Activated CD4-positive, CD25-positive, alpha-beta regulatory T cell treated with anti-CD3 and anti-CD28 coated beads, Interleukin-2, amount 50 U/mL, for 72 hours (primary cell): ENCODE measurements at places on chromosomes 7 and 10.

DNA sequence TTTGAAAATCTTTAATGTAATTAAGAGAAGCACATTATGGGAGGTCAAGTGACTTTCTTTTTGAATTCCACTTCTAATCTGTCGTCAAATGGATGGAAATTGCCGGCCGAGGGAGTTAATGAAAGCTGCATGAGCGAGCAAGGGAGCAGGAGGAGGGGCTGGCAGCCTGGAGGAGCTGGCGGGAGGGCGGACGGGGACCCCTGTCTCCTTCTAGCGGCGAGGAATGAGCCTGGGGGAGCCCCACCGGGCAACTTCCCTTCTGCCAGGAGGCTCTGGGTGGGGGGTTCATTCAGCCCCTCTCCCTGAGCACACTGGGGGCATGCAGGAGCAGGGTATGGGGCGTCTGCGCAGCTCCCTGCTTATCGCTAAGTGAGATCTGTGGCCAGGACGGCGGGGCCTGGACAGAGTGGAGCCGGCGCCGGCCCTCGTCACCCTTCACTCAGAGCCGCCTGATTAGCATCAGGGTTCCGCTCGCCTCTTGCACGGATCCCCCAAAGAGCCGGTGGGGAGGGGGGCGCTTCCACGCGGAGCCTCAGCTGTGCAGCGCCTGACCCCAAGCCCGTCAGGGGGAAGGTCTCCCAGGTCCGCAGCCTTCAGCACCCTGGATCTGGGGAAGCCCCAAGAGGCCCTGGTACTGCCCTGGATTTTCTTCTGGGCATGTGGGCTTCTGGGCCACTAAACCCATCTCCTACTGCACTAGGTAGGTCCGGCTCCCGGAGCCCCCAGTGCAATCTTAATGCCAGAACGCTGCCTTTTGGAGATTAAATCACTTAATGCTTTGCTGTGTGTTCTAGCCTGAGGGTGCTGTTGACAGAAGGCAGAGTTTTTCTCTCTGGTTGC, 680.8 kb downstream of the LRMDA start:
- no peak for DNase-seq

DNA sequence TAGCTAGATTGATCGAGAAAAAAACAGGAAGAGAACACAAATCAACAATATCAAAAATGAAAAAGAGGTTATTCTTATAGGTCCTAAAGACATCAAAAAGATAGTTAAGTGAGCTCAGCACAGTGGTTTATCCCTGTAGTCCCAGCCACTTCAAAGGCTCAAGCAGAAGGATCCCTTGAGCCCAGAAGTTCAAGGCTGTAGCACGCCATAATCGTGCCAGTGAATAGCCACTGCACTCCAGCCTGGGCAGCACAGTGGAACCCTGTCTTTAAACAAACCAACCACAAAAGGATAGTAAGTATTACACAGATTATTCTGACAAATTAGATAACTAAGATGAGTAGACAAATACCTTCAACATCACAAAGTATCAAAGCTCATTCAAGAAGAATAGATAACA, 83.2 kb downstream of the HBP1 start:
- no peak for DNase-seq

- no peak for DNase-seq
Observed at GRCh38 chr7:93817004-93817403, 73.5 kb downstream of the TFPI2 start.

DNA sequence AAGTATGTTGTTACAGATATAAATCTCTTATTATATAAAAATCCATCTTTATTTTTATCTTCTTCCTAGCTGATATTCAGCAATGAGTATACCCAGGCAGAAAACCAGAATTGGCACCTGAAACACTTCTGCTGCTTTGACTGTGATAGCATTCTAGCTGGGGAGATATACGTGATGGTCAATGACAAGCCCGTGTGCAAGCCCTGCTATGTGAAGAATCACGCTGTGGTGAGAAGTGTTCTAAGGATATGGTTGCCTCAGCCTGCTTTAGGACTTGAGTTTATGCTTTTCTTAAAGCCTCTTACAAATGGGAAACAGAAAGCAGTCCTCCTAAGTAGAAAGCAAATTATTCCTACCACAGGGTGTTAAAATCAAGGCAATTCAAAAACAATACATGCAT, 41.9 kb downstream of the TES start:
- no peak for DNase-seq

- no peak for DNase-seq
Observed at GRCh38 chr10:30000802-30001571, 58.4 kb downstream of the JCAD start.

DNA sequence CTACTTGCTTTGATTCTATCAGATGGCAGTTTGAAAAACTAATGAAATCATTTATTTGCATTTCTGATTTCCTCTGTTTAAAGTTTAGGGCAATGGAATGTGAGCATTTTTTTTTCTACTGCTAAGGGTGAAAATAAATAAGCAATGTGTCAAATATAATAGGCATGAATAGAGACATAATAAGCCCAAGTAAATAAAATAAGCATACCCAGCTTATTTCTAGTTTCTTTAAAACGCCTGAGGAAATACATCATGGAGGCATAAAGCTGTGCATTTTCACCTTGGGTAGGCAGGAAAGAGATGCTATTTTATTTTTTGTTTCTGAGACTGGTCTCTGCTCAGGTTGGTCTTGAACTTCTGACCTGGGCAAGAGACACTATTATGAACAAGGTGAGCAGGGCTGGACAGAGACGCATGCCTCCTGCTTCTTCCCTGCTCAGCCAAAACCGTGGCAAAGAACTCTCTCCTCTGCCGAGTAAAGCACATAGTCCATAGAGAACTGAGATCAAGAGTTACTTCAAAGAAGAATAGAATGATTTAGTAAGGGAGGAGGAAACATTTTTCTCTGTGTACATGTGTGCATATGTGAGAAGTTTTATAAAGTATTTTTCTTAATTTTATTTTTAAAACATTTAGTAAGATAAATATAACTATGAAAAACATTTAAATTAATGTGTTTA, 138.1 kb downstream of the GNAI1 start:
- DNase-seq: no peak

- DNase-seq: no peak
Observed at GRCh38 chr10:46050941-46051623, 5.0 kb upstream of the MSMB start.

DNA sequence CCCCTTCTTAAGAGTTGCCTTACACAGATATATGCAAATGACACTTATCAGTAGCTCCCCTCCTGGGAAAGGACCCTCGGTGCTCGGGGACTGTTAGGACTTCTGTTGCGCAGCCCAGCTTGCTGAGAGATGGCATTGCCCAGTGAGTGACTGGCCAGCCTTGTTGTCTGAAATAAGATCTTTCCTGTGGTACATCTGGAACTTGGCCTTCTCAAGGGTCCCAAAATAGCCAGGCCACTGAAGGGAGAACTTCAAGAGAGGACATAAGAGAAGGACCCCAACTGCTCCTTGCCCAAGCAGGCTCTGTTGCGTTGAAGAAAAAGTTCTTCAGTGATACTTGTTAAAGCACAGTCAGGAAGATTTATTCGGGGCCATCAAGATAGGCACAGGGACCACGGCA, 17.3 kb downstream of the BAG3 start:
- no peak for DNase-seq

GRCh38 chr7:44052771-44053365, 8.4 kb downstream of the DBNL start:
- DNase-seq: no peak

- no peak for DNase-seq
Observed at GRCh38 chr10:117497736-117498135, 44.8 kb upstream of the EMX2 start.

- DNase-seq: no peak
Observed at GRCh38 chr7:46682836-46683624, 762.0 kb upstream of the IGFBP3 start.

- DNase-seq: no peak
Observed at GRCh38 chr10:91880310-91880709, 29.0 kb downstream of the FGFBP3 start.

DNA sequence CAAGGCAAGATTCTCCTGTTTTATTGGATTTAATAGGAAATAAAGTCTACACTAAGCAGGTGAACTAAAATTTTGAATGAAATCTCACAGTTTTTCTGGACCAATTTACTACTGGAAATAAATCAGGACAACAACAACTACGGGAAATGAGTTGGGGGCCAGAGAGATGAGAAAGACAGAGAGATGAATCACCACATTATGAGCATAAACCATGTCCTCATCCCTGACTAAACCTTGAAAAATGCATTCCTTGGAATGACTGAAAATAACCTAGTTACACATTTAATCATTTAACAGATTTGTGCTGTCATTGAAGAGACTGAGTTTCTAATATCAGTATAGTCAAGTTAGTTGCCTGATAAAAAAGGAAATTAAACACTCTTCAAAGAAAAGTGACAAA, 608.4 kb upstream of the KCND2 start:
- DNase-seq: no peak

DNA sequence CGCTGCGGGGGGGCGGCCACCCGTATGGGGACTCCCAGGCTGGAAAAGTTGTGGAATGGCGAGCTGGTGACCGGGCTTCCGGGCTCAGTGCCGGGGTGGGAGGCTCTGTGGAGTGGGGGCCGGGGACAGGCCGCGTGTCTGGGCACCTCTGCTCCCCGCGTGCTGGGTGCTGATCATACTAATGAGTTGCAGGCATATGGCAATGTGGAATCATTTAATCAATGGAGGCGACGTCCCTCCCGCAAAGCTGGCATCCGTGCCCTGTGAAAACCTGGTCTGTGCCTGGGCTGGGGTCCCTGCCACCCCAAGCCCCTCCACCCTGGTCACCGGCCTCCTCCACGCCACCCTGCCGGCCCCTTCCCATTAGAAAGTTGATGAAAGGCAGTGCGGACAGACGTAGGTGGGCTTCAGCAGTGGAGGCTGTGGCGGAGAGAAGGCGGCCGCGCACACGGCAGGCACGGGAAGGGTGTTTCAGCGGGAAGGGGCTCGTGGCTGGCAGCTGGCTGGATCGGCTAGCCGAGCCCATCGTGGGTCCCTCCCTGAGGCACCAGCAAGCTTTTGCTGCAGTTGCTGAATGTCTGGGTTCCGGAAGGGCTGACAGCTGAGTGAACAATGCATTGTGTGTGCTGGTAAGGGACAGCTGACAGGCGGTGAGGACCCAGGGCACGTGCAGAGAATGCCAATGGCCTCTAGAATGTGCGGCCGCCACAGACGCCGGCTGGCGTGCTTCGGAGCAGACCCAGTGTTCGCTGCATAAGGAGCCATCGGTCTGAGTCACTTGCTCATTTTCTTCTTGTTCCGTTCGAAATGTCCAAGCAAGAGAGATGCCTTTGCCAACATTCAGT, 1.5 kb downstream of the ADGRA1 start:
- DNase-seq: no peak

DNA sequence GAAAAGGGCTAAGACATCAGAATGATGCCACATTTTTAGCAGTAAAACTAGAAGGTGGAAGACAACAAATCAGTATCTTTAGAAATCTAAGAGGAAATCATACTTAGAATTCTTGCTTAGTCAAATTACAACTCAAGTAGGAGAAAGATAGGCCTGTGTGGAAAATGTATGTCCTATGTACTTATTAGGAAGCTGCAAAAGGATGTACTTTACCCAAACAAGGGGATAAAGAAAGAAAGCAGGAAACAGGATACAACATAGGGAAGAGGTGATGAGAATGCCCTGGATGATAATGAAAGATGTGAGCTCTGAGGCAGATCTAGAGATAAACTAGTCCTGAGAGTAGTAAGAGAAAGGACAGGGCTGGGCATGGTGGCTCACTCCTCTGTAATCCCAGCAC, 54.9 kb downstream of the RNLS start:
- no peak for DNase-seq

DNA sequence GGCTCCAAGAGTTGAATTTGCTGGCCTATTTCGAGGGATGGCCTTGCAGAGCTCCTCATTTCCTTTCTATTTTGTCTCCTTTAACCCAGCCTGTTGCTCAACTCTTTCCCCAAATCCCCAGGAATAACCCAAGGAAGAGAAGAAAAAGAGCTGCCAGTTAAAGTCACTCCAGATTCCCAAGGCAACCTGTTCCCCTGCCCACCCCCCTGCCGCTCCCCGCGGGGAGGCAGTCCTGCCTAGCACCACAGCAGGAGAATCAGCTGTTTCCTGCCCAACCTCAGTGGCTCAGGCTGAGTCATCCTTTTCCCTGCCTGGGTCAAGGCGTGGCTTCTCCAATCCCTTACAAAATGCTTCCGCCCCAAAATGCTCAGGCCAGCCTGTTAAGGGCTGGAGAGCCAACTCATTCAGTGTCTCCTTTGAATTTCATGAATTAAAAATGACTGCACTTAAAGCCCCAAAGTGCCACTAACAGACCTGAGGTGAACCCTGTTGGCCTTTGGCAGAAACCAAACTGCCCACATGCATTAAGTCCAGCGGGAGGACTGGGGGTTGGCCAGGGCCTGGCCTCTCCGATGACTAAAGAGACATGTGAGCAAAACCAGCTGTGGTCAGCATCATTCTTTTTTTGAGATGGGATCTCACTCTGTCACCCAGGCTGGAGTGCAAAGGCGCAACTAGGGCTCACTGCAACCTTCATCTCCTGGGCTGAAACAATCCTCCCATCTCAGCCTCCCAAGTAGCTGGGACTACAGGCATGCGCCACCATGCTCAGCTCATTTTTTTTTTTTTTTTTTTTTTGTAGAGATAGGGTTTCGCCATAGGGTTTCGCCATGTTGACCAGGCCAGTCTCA, 83.2 kb upstream of the KIF5B start:
- DNase-seq: no peak

DNA sequence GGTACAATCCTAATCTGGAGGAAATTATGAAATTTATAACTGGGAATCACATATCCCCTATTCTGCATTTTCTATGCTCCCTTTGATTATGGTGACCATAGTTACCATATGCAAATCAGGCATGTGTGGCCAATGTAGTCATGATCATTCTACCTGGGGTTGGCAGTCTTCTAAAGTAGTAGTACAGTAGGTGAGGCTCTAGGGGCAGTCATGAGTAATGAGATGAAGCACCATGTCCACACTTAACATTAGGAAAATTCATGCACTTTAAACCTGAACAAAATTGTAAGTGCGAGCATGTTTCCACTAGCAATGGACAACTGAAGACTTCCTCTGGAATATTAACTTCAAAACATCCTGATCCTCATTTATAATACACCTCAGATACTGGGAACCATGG, 545.9 kb downstream of the SUGCT start:
- DNase-seq: no peak

- DNase-seq: no peak
Observed at GRCh38 chr10:123721441-123722049, 55.4 kb downstream of the GPR26 start.

DNA sequence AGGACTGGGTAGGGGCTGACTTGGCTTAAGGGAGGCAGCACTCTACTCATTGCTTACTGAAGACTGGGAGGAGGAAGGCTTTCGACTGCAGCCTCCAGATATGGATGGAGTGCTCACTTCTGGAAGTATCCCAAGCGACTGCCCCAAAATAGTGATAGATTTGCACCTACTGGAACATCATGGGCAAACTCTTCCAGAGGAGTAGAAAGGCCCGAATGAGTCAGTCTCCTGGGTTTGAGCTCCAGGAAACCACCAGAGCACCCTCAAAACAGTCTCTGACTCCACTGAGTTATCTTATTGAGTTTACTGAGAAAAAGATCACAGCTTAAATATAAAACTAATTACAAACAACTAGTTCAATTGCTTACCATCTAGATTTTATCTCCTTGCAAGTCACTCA, 37.2 kb upstream of the PDLIM1 start:
- no peak for DNase-seq

GRCh38 chr7:47600199-47601118, 18.5 kb upstream of the TNS3 start:
- no peak for DNase-seq
